ENCODE measurements at places on chromosomes 12 and 14.

DNA sequence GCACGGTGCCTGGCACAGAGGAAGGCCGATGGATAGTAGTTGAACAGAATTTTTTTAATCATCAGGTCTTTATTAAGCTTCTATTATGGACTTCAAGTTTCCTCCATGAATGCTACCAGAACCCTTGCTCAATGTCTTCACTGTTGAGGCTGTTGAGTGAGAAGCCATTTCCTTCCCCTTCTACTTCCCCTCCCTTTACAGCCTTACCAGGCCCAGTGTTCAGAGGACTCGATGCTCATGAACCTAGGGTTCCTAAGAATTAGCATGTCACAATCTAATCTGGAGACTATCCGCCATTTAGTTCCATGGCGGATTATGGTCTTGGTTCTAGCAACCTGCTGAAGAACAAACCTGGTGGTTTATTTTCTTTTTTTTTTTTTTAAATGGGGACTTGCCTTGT is 17.7 kb downstream of the ETV6 start:
- no peak for DNase-seq

DNA sequence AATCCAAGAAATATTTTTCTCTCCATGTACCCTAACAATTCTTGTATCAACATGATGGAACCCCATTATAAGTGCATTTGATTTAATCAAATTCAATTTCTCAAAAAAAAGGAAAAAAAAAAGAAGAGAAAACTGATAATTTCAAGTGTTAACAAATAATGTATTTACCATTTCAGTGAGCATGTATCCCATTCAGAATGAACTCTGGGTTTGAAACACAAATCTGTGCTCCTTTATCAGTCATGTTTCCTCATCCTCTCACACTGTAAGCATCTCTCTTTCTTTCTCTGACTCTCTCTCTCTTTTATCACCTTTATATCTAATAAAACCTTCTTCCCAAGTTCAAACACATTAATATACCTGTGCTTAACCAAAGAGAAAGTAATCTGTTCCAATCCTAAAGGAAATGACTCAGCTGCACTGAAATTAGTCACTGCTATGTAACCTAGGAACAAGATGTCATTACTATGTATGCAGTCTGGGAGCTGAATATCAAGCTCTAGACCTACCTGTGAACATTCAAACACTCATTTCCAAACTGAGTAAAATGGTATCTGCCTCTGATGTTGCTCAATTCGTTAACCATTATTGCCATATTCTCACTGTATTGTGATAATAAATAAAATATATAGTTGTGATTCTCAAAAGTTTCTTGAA is 135.0 kb upstream of the LRIG3 start:
- peak; percentile 85 for DNase-seq

GRCh38 chr12:120862664-120863063 is 41.5 kb downstream of the SPPL3 start:
- DNase-seq, result no peak

DNA sequence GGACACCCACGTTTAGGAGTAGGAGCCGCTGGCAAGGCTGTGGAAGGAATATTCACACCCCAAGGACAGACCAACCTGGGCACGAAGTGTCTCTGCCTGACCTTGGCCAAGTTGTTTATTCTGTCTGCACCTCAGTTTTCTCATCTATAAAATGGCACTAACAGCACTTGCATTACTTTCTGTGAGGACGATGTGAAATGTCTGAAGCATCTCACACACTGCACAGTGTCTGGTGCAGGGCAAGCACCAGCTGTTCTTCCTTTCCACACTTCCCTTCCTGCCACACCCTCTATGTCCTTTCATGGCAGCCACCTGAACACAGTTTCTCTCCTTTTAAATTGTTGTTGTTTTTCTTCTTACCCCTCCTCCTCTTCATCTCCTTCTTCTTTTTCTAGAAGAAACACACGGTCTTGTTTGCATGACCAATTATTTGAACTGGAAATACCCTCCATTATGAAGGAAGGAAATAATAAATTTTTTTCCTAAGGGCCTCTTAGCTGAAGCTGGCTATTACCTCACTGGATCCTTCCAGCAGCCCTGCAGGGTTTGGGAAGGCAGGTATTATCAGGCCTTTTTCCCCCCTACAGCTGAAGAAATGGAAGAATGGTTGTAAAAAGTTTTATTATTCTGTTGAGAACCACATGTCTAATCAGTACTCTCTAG is 42.9 kb upstream of the ATP23 start:
- no peak for DNase-seq

GRCh38 chr12:76768576-76768975 is 4.7 kb downstream of the ZDHHC17 start:
- no peak for DNase-seq

- DNase-seq, result no peak
Measured at GRCh38 chr12:83471341-83471740, 784.6 kb downstream of the TMTC2 start.

DNA sequence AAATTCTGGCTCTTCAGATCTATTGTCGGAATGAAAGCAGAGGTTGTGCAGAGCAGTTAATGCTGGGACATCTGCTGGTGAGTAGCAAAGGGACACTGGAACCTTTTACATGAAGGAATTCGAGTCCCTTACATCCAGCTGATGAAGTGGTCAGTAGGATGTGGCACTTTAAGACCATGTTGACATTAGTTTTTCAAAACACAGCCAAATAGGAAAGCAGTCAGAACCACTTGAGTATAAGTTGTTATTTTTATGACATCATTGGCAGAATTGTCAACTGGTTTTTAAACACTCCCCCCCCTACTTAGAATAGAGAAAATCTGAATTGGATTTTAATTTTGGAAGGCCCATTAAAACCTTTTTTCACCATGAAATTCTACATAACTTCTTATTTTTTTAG is 46.8 kb upstream of the AMN start:
- no peak for DNase-seq

- DNase-seq, result peak; percentile 35
Measured at GRCh38 chr12:5083955-5084849, 40.5 kb downstream of the KCNA5 start.

GRCh38 chr12:122942637-122943036 is 23.6 kb downstream of the ABCB9 start:
- DNase-seq, result no peak

DNA sequence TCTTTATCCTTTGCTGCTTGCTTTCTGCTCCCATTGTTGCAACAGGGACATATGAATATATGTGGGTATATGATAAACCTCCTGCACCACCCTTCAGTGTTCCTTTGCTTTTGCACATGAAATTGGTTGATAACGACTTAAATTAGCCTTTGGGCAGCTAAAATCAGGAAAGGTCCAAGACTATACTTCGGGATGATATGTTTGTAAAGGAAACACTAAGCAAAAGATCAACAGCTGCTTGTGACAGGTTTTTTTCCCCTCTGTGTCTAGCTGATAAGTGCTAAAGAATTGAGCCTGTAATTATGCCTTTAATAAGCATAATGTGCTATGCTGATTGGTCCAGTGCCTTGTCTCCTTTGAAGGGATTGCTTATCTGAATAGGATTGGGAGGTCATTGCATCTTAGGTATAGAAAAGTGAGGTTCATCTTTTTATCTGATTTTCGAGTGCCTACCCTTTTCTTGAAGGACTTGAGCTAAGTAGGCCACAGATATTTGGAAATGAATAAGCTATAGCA is 59.4 kb downstream of the PPHLN1 start:
- no peak for DNase-seq

DNA sequence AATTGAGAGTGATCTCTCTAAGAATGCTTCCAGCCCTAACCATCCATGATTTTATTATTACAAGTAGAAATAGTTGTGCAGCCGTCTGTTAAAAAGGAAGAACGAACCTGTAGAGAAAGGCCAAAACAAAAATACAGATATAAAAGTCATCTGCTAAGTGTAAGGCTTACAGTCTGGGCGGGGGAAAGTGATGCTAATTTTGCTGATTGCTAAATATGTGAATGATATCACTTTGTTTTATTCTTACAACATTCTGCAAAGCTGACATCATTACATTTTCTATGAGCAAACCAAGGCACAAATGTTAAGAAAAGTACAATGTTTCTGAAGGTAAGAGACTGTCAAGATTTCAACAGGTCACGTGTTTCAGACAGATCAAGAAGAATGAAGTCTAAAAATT is 101.5 kb upstream of the RAP1B start:
- no peak for DNase-seq

DNA sequence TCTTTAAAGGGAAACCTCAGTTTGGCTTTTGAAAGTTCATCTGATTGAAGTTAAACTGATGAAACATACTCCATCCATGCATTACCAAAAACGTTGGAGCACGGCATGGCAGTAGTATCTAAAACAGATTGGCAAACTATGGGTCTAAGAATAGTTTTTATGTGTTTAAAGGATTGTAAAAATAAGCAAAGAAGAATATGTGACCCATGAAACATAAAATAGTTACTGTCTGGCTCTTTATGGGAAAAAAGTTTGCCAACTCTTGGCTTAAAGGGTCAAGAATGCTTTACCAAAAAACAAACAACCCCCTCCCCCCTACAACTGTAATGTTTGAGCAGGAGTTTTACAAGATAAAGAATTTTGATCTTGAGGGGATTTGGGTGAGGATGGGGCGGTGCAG is 32.6 kb downstream of the TRAF3 start:
- DNase-seq, result no peak

DNA sequence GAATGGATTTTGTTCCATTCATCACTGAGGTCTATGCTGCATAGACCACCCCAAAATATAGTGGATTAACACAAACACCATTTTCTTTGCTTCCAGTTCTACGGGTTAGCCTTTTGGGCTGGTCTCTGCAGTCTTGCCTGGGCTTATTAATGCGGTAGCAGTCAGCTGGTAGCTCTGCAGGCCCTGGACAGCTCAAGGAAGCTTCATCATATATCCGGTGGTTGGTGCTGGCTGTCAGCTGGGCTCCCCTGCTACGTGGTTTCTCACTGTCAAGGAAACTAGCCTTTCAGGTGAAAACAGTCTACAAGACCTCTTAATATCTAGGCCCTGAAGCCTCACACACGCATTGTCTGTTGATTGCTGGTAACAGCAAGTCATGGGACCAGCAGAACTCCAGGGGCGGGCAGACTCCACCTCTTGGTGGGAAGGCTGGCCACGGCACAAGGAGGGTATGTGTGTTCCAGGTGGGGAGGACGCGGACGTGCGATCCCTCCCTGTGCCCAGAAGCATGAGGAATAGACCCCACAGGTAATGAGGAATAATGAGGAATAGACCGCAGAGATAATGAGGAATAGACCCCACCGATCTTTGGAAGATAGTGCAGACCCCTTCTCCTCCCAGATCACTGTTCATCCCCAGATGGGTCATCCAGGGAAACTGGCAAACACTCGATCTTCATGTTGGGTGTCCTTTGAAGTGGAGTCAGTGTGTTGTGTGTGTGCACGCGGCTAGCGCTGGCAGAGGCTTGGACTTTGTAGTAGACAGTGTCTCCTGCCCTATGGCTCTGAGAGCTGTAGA is 13.3 kb downstream of the TSPAN9 start:
- DNase-seq, result no peak

GRCh38 chr12:53991077-53991460 is 6.1 kb downstream of the HOXC10 start:
- no peak for DNase-seq

- DNase-seq, result no peak
Measured at GRCh38 chr12:24175284-24175683, 225.8 kb upstream of the SOX5 start.

DNA sequence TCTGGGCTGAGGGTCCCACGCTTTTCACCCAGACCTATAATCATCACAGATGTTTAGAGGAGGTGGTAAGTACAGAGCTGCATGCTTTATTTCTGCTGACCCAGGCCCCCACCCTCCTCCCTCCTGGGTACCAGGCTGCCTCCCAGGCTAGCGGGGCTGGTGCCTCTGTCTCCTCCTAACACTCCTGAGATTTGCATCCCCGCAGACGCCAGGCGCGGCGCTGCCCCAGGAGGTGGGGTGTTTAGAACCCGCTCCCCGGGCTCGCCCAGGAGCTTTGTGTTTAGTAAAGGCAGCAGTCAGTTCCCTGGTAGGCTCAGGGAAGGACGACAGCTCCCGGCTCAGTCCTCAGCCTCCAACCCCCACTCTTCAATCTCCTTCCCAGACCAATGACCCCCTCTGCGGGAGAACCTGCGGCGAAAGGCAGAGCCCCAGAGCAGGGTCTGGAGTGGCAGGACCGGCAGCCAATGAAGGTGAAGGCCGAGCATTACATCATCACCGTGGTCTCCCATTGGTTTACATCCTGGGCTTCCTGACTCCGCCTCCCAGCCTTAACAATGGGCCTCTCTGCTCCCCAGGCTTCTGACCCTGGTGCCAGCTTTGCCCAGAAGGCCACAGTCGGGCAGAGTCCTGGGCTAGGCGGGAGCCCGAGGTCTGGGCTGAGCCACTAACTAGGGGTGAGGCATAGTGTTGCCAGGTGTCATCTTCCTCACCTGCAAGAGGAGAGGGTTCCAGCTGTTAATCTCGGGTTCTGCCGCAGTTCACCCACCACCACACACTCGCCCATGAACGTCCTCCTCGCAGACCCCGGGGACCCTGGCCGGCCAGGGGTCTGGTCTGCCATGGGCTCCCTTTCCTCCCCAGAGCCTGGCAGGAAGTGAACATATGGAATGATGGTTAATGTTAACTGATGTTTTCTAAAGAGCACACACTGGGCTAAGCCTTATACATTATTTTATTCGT is 57.5 kb downstream of the CALM1 start:
- DNase-seq, result no peak

GRCh38 chr12:47350062-47350408 is 270.3 kb upstream of the AMIGO2 start:
- DNase-seq, result no peak

DNA sequence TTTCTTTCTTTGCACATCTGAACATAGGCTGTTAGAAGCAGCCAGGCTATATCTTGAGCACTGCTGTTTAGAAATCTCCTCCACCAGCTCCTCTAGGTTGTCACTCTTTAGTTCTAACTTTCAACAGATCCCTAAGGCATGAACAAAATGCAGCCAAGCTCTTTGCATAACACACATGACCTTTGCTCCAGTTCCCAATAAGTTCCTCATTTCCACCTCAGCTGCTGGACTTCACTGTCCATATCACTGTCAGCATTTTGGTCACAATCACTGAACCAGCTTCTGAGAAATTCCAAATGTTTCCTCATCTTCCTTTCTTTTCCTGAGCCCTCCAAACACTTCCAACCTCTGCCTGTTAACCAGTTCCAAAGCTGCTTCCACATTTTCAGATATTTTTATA is 27.6 kb upstream of the C14orf132 start:
- no peak for DNase-seq

DNA sequence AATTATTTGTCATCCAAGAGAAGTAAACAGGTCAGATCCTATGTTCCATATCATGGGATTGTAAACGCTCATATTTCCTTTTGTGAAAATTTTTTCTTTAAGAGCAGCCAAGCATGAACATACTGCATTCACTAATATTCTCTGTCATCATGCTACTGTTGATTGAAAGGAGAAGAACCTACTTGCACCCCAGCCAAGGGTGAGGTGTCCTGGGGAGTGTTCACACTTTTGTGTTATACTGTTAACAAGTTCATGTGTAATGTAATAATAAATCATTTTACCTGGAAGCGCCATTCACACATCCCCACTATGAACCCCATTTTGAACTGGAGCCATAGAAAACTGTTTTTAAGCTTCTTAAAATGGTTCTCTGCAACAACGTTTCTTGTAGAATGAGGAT is 53.6 kb downstream of the HMGA2 start:
- DNase-seq, result no peak

DNA sequence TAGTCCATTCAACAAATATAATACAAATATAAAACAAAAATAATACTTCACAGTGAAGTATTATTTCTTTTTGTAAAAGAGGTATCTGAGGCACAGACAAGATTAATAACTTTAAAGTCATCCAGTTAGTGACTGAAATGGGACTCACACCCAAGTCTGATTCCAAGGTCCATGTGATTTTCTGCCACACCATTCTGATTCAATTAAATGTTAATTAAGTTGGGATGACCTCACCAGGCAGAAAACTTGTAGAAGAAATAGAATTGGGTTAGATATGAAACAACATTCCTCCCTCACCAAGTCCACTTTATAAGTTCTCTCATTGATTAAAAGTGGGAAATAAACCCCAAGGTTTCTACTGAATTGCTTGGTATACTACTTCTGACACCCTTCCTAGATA is 34.4 kb downstream of the DIO2 start:
- DNase-seq, result no peak

All from Panc1 (cell line).